ENCODE measurements at places on chromosomes 5 and 9.

GRCh38 chr5:60727033-60727679 lies 27.2 kb upstream of the DEPDC1B start:
- no peaks in the 10 kb centered on the region for H3K36me3 ChIP-seq
- H3K4me3 ChIP-seq: no peak overlapping the region
- no peaks in the 10 kb centered on the region for H3K4me1 ChIP-seq
- H3K27ac ChIP-seq: no peak overlapping the region
- no peak for DNase-seq
- H3K27me3 ChIP-seq: no peaks in the 10 kb centered on the region

DNA sequence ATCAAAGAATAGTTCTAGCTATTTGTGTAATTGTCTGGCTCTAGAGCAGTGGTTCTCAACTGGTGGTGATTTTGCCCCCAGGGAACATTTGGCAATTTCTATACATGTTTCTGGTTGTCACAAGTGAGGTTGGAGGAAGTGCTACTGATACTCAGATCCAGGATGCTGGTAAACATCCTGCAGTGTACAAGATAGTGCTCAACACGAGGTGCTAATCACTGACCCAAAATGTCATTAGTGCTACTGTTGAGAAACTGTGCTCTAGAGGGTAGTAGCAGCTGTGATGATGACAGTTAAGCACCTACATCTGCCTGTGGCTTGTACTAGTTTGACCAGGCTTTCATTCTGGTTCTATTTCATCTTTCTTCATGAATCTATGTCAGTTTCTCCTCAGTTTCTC lies 22.1 kb downstream of the LRRC19 start:
- no peak for DNase-seq
- H3K27me3 ChIP-seq: no peaks in the 10 kb centered on the region
- H3K4me3 ChIP-seq: no peak overlapping the region
- H3K4me1 ChIP-seq: no peaks in the 10 kb centered on the region
- peaks cover 7% of the 10 kb centered on the region for H3K36me3 ChIP-seq

DNA sequence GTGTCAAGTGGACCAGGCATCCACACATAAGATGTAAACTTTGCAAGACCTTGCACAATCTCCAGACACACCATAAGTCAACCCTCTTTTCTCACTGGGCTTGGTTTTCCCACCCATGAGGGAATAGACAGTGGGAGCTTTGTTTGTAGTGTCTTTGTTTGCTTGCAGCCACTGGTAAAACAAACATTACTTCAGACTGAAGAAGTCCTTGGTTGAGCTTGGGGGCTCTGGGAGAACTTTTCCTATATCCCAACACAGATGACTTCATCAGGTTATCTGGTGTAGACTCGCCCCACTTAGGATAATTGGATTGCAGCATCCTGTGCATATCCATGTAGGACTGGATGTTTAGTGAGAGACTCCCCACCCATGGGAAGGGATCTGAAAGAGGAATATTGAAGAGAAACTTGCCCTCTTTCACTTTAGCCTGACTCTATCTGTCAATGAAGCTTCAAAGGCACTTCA lies 11.5 kb upstream of the ADGRV1 start:
- H3K27ac ChIP-seq: no peak overlapping the region
- H3K36me3 ChIP-seq: no peaks in the 10 kb centered on the region
- H3K4me1 ChIP-seq: no peaks in the 10 kb centered on the region
- no peak overlapping the region for H3K4me3 ChIP-seq
- DNase-seq: no peak
- peaks cover 6% of the 10 kb centered on the region for H3K27me3 ChIP-seq

GRCh38 chr9:84879631-84880030 lies 210.1 kb downstream of the NTRK2 start:
- H3K4me1 ChIP-seq: no peaks in the 10 kb centered on the region
- no peak overlapping the region for H3K4me3 ChIP-seq
- H3K27me3 ChIP-seq: no peaks in the 10 kb centered on the region
- no peak for DNase-seq
- no peaks in the 10 kb centered on the region for H3K36me3 ChIP-seq
- no peak overlapping the region for H3K27ac ChIP-seq

GRCh38 chr9:114521846-114522245 lies 16.6 kb upstream of the WHRN start:
- no peak overlapping the region for H3K27ac ChIP-seq
- H3K27me3 ChIP-seq: peaks cover 4% of the 10 kb centered on the region

DNA sequence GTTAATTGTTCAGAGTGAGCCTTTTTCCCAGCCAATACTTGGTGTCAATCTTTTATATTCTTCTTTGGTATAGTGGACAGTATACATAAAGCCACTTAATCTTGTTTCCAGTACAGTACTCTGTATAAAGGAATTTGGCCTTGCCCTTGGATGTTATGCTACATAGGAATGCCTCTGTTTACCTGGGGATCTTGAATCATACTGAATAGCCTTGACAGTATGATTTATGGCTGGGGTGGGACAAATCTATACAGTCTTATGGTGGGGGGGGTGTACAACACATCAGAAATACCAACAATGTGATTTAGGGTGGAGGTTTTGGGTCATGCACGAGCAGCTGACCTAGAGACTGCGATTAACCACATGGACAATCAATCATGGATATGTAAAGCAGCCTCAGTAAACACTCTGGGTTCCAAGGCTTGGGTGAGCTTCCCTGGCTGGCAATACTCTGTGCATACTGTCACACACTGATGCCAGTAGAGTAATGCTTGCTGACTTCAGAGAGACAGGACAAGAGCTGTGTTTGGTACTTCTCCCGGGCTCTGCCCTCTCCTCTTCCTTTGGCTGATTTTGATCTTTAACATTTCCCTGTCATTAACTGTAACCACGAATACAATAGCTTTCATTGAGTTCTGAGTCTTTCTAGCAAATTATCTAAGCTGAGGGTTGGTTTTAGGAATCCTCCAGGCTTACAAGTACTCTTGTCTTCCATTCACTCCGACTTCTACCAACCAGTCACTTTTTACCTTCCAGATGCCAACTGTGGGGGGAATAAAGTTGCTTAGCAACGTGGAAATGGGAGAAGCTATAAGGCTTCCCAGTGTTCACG lies 84.6 kb downstream of the IARS1 start:
- no peaks in the 10 kb centered on the region for H3K4me1 ChIP-seq

- no peaks in the 10 kb centered on the region for H3K36me3 ChIP-seq
- H3K4me3 ChIP-seq: no peak overlapping the region
- H3K4me1 ChIP-seq: no peaks in the 10 kb centered on the region
Measured at GRCh38 chr9:19649336-19650041, 139.3 kb downstream of the SLC24A2 start.

DNA sequence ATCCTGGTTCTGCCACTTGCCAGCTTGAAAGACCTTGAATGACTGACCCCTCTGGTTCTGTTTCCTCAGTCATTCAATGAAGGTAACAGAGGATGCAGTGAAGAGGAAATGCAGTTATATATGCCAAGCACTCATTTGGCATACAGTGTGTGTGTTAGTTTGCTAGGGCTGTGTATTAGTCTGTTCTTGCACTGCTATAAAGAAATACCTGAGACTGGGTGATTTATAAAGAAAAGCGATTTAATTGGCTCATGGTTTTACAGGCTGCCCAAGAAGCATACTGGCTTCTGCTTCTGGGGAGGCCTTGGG lies 8.6 kb upstream of the WHRN start:
- H3K36me3 ChIP-seq: no peaks in the 10 kb centered on the region
- no peak overlapping the region for H3K27ac ChIP-seq
- H3K4me3 ChIP-seq: no peak overlapping the region
- peaks cover 5% of the 10 kb centered on the region for H3K4me1 ChIP-seq

DNA sequence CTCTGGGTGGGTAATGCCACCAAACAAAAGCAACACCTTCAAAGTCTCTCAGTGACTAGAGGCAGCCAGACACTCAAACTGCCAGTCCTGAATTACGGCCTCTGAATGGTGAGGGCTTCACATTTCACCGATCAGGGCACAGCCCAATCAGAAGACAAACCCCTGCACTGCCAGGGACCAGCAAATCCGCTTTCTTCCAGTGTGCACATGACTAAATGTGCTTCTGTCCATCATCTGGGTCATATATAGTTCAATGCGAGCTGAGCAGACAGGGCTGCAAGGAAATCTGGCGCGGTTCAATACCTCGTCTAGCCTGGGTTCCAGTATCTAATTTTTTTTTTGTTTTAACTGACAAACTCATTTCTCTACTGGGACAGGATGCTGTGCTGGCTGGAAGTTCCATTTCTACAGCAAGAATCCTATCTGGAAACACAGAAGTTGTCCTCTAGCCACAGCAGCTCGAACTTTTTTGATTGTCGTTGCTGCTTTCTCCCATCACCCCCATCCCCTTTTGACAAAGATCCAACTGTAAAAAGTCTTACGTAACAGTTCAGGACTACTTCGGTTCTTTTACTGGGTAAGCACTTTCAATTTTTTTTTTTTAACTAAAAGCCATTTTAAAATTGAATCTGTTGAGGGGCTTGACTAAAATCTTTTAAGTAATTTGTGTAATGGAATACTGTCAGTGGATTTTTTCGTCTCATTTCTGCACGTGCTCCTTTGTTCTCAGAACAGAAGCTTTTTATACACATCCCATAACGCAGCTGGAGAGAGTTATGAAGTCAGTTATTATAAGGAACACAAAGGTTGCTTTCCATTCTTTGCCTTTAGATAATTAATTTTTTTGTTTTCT lies 112.7 kb downstream of the NR6A1 start:
- no peaks in the 10 kb centered on the region for H3K36me3 ChIP-seq
- H3K27ac ChIP-seq: peak overlapping the region; percentile 49
- DNase-seq: peak; percentile 54
- peak overlapping the region; percentile 52 for H3K4me3 ChIP-seq
- H3K4me1 ChIP-seq: peaks cover 16% of the 10 kb centered on the region
- H3K27me3 ChIP-seq: peaks cover 4% of the 10 kb centered on the region

- no peaks in the 10 kb centered on the region for H3K4me1 ChIP-seq
- no peaks in the 10 kb centered on the region for H3K36me3 ChIP-seq
- H3K4me3 ChIP-seq: no peak overlapping the region
- H3K27me3 ChIP-seq: peaks cover 8% of the 10 kb centered on the region
- H3K27ac ChIP-seq: no peak overlapping the region
Measured at GRCh38 chr5:16931334-16932110, 4.6 kb downstream of the MYO10 start.

DNA sequence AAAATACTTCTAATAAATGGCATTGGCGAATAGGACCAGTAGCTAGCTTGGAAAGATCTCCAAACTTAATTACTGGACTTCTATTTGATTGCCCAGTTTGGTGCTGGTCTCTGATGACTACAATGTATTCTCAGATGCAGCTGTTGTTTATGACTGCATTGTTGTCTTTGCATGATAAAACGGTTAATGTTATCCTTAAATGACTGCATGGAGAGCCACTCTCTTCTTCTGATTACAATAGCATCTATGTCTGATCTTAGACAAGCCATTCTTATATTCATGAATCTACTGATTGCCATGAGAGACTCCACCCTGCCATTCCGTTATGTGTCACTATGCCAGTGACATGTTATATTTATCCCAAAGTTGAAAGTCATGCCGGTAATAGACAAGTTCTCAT lies 42.9 kb upstream of the ERBIN start:
- H3K4me3 ChIP-seq: no peak overlapping the region
- H3K27ac ChIP-seq: no peak overlapping the region
- no peak for DNase-seq
- no peaks in the 10 kb centered on the region for H3K27me3 ChIP-seq
- no peaks in the 10 kb centered on the region for H3K4me1 ChIP-seq

GRCh38 chr9:107322643-107323042 lies 39.6 kb downstream of the RAD23B start:
- H3K4me3 ChIP-seq: no peak overlapping the region
- DNase-seq: no peak
- H3K27ac ChIP-seq: no peak overlapping the region
- no peaks in the 10 kb centered on the region for H3K4me1 ChIP-seq
- peaks cover 25% of the 10 kb centered on the region for H3K36me3 ChIP-seq

GRCh38 chr5:108867656-108868055 lies 120.0 kb downstream of the FER start:
- H3K27me3 ChIP-seq: no peaks in the 10 kb centered on the region
- DNase-seq: no peak
- H3K27ac ChIP-seq: no peak overlapping the region
- no peaks in the 10 kb centered on the region for H3K36me3 ChIP-seq
- H3K4me3 ChIP-seq: no peak overlapping the region
- no peaks in the 10 kb centered on the region for H3K4me1 ChIP-seq

DNA sequence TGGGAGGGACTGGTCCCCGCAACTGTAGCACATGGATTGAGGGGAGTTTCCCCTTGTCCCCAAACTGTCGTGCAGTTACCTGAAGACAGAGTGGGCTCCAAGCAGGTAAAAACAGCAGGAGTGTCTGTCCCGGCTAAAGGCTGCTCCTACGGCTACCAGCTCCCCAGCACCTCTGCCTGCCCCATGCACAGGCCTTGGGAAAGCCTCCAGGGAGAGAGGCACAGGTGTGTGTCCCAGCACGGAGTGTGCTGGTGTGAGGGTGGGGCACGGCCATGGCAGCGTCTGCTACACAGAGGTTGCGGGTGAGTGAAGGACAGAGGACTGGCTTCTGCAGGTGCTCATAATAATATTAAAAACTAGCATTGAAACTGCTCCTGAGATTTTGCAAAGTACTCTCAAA lies 30.4 kb downstream of the STC2 start:
- no peaks in the 10 kb centered on the region for H3K36me3 ChIP-seq
- no peaks in the 10 kb centered on the region for H3K4me1 ChIP-seq
- H3K4me3 ChIP-seq: no peak overlapping the region
- no peak overlapping the region for H3K27ac ChIP-seq
- DNase-seq: no peak

GRCh38 chr9:121055642-121056143 lies 5.6 kb upstream of the C5 start:
- no peak overlapping the region for H3K4me3 ChIP-seq
- no peak overlapping the region for H3K27ac ChIP-seq
- no peaks in the 10 kb centered on the region for H3K36me3 ChIP-seq
- DNase-seq: no peak
